T-helper 17 cell (primary cell): ENCODE measurements at places on chromosomes 7 and 10.
A peak's percentile ranks its signal among the peaks of the same experiment; 100 is the strongest.

- peaks cover 5% of the 10 kb centered on the region for H3K36me3 ChIP-seq
- H3K4me3 ChIP-seq: peak overlapping the region; percentile 43
- no peak for DNase-seq
- H3K27ac ChIP-seq: no peak overlapping the region
- H3K27me3 ChIP-seq: peaks cover 75% of the 10 kb centered on the region
Observed at GRCh38 chr10:59708816-59709394, 745 bp downstream of the SLC16A9 start.

DNA sequence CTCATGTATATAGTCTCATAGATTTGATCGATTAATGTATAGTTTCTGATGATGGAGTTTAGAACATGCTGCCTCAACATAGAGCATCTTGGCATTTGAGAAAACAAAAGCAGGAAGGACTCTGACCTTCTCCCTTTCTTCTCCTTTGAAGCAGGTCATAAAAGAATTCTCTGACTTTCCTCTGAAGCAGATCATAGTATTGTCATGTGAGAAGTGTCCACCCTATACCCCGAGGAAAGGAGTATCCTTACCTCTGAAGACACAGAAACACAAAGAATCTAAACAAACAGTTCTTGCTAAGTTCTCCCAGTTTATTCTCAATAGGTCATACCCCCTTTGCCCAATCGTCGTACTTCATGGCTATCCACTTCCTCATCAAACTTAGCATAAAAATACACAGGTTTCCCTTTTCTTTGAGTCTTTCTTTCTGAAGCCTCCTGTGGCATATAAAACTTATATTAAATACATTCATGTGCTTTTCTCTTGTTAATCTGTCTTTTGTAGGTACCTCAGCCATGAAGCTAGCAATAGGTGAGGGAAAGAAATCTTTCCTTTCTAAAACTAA, 194.9 kb downstream of the REEP3 start:
- peak overlapping the region; percentile 39 for H3K27ac ChIP-seq
- peaks cover 9% of the 10 kb centered on the region for H3K4me1 ChIP-seq
- peaks cover 2% of the 10 kb centered on the region for H3K36me3 ChIP-seq
- no peak overlapping the region for H3K4me3 ChIP-seq
- peaks cover 3% of the 10 kb centered on the region for H3K27me3 ChIP-seq

DNA sequence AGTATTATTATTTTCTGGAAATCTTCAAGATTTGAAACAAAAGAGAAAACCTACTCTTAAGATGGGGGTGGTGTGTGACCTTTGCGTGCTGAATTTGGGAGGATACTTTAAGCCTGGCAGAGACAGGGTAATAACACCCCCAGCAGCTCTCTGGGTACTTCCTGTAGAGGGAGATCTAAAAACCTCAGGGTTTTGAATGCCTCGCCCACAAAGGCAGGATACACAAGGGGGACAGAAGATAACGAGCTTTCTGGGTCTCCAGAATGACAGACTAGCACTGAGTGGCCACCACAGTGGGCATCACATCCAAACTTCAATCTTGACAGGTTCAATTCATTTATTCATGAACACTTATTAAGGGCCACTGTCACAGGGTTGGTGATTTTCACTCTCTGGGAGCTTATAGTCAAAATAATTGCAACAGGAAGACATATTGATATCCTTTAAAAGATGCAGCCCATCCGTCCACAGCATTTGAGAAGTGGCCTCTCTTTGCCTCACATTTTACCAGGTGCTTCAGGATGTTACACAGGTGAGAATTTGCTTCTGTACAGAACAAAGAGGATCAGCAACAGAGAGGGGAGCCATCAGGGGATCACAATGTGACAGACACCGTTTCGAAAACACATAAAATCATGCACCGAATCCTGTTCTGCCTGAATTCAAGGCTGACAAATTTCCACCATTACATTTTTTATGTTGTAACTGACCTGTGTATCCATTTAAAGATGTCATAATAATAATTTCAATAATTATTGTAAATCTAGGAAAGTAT, 14.3 kb downstream of the CPA1 start:
- peak overlapping the region; percentile 31 for H3K4me3 ChIP-seq
- no peak for DNase-seq
- H3K27me3 ChIP-seq: no peaks in the 10 kb centered on the region
- H3K4me1 ChIP-seq: peaks cover 17% of the 10 kb centered on the region

GRCh38 chr7:37592366-37592765, 91.2 kb upstream of the GPR141 start:
- H3K36me3 ChIP-seq: no peaks in the 10 kb centered on the region
- no peak for DNase-seq
- H3K27me3 ChIP-seq: peaks cover 28% of the 10 kb centered on the region
- no peak overlapping the region for H3K27ac ChIP-seq
- H3K4me1 ChIP-seq: no peaks in the 10 kb centered on the region

DNA sequence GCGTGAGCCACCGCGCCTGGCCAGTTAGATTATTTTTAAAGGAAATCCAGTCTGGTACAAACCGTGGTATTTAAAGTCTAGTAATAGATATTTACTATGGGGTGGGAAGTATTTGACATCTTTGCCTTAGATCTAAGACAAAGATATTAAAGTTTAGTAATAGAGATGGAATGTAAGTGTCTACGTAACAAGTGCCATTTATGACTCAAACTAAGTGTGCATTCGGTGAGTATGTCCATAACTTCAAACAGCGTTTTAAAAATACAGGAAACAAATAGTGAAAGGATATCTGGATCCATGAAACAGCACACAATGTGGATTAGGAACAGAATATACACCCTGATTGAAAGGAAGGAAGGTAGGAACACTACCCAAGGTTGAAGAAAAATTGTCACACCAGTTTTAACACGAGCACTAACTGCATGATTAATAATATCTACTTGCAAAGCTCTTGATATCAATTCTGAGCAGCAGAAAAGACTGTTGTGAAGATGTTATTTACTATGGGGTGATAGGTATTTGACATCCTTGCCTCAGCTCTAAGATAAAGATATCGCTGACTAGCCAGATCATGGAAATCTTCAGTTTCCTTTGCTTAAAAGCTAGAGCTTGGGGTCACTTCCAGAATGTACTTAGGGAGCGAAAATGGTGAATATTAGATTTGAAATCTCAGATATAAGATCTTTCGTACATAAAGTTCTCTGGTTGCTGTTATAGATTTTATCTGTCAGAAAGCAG, 48.7 kb downstream of the EPC1 start:
- DNase-seq: no peak
- peak overlapping the region; percentile 92 for H3K27ac ChIP-seq
- no peaks in the 10 kb centered on the region for H3K27me3 ChIP-seq

DNA sequence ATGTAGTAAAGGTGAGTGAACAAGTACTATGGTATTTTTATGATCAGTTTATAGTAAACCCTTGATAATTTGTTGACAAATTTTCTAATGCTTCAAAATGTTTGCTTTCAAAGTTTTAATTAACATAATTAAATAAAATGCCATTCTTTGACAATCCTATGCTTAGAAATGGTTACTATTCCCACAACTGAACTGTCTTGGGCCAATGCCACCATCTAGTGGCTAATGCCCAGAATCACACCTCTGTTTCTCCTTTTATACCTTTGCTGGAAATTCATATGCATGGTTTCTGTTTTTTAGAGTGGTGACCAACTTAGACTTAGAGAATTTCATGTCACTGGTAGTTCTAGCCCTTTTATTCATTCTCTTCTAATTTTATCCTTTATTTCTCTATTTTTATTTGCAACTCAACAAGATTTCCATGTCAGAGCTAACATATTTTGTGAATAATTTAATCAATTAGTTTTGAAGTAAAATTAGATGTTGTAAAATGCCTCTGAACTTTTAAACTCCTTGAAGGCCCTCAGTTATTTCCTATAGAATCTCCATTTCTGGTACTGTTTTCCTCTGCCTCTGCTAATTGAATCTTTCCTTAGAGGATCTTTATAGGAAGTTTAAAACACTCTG, 31.1 kb downstream of the PCGF5 start:
- H3K36me3 ChIP-seq: peaks cover 11% of the 10 kb centered on the region
- DNase-seq: peak; percentile 38
- no peak overlapping the region for H3K27ac ChIP-seq
- no peak overlapping the region for H3K4me3 ChIP-seq

DNA sequence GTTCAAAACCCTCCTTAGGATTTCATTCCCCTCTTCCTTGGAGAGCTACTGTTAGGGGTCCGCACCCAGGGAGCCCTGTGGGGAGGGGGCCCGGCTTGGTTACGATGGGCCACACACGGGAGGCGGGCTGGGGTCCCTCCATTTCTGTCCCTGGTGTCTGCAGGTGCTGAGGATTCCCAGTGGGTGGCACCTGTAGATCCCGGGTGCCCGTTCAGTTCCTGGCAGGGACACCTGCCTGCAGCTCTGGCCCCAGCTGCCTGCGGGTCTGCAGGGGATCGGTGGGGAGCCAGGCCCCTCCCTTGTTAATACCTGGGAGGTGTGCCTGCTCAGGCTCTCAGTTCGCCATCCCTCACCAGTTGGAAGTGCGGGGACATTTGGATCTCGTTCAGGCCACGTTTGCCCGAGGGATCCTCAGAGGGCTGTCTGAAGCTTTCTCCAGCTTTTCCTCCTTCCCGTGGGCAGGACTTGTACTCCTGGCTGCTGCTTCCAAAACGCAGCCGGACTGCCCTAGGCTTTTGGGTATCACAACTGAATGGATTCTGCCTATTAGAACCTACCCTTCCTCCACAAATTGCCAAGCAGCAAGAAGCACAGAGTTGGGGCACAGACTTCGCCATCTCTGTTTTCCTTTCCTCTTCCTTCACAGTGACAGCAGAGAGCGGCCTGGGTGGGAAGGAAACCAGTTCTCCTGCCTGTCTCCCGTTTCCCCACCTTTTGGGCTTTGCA, 22.3 kb upstream of the IL15RA start:
- H3K4me3 ChIP-seq: no peak overlapping the region
- H3K4me1 ChIP-seq: peaks cover 13% of the 10 kb centered on the region
- H3K27ac ChIP-seq: peak overlapping the region; percentile 77
- no peaks in the 10 kb centered on the region for H3K36me3 ChIP-seq

GRCh38 chr10:132165416-132165980, 21.2 kb upstream of the DPYSL4 start:
- H3K27me3 ChIP-seq: no peaks in the 10 kb centered on the region
- no peak overlapping the region for H3K27ac ChIP-seq
- no peak overlapping the region for H3K4me3 ChIP-seq
- DNase-seq: no peak

DNA sequence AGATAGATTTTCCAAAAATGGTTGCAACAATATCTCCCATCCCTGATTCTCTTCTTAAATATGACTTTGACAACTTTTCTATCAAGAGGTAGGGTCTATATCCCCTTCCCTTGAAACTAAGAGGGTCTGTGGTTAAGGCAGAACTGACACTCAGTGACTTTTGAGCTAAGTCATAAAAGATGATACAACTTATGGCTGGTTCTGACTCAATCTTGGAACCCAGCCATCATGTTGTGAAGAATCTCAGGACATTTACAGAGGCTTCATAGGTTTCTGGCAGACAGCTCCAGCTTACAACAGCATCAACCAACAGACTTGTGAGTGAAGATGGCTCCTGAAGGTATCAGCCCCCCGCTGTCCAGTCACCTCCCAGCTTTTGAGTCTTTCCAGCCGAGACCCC, 203.5 kb downstream of the RNLS start:
- no peak overlapping the region for H3K27ac ChIP-seq
- DNase-seq: no peak
- H3K27me3 ChIP-seq: no peaks in the 10 kb centered on the region
- H3K4me3 ChIP-seq: no peak overlapping the region
- H3K36me3 ChIP-seq: no peaks in the 10 kb centered on the region
- H3K4me1 ChIP-seq: peaks cover 6% of the 10 kb centered on the region

DNA sequence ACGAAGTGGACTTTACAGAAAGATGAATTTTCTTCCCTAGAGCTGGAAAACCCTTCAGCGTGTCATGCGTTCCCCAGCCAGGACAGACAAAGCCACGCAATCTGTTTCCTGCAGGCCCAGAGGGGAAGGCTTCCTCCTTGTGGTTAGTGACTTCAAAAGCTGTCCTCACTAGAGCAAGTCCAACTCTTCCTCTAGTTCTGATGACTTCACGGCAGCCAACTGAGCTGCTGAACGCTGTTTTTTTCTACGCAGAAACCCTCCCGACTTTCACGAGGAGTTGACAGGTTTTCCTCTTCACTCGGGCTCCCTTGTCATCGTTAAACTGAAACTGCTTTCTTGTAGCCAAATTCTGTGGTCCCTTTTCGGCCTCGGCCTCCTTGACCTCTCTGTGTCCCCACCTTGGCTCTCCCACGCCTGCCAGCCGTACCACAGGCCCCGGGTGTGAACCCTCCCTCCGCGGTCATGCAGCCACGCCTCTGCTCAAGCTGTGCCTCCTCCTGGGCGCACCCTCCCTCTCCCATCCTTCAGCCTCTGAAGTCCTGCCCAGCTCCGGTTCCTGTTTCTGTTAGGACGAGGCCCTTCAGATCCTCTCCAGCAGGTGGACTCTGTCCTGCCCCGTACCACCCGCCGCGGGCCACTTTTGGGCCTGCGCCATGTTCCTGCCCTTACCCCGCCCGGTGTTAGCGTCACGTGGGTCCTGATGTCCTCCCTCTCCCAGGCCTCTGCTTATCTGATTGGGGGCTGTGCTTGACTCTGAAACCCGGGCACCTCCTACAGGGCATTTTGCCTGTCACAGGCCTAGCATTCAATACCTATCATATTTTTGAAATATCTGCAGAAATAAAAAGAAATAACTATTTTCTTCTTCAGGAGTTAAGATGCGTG, 39.3 kb downstream of the CUX1 start:
- H3K27me3 ChIP-seq: no peaks in the 10 kb centered on the region

DNA sequence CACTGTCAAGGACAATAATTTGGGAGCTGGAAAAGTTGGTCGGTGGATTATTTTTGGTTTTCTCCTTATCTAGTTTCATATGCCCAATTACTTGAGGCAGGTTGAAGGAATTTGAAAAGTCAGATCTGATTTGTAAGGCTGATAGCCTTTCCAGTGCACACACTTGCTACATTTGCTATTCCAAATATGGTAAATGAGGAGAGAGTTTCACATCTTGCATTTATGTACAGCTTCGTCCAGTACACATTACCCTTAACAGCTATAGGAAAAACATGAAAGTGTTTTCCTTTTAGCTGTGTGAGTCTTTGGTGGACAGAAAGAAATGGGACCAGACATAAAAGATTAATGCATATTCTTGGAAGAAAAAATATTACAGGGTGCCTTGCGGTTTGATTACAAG, 201.8 kb downstream of the CELF2 start:
- no peaks in the 10 kb centered on the region for H3K27me3 ChIP-seq
- H3K4me3 ChIP-seq: peak overlapping the region; percentile 15
- no peak for DNase-seq
- peaks cover 23% of the 10 kb centered on the region for H3K36me3 ChIP-seq

- no peak for DNase-seq
- H3K4me1 ChIP-seq: no peaks in the 10 kb centered on the region
- H3K27me3 ChIP-seq: no peaks in the 10 kb centered on the region
- H3K4me3 ChIP-seq: no peak overlapping the region
- H3K36me3 ChIP-seq: no peaks in the 10 kb centered on the region
- no peak overlapping the region for H3K27ac ChIP-seq
Observed at GRCh38 chr7:20588678-20589077, 26.8 kb upstream of the ABCB5 start.

- H3K4me3 ChIP-seq: no peak overlapping the region
- no peaks in the 10 kb centered on the region for H3K27me3 ChIP-seq
- DNase-seq: no peak
- H3K27ac ChIP-seq: no peak overlapping the region
- no peaks in the 10 kb centered on the region for H3K36me3 ChIP-seq
Observed at GRCh38 chr10:81498011-81498551, 376.9 kb upstream of the NRG3 start.
